ENCODE measurements at places on chromosomes 6 and 20. TPM values are rescaled to one million over a fixed set of nuclear protein-coding genes. Genes with fewer than 3 reads are reported as not detected.
A peak's percentile ranks its signal among the peaks of the same experiment; 100 is the strongest.

DNA sequence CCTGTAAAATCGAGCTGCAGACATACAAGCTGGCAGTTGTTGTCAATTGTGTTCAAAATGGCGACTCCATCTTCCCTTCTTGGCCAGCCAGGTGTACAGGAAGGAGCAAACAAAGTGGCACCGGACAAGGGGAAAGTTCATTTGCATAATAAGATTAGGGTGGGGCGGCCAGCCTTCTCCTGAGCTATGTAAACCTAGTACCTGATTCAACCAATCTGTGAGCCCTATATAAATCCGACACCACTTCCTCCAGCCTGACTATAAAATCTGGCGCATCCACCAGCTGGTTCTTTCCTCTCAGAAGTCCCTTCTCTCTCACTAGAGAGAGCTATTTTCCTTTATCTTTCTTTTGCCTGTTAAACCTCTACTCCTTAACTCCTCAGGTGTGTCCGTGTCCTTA lies 8.1 kb upstream of the HBS1L start:
- H3K27me3 ChIP-seq: no peaks in the 10 kb centered on the region
- no peak overlapping the region for H3K4me3 ChIP-seq
- no peaks in the 10 kb centered on the region for H3K4me1 ChIP-seq
- no peak overlapping the region for H3K27ac ChIP-seq
- H3K36me3 ChIP-seq: no peaks in the 10 kb centered on the region

- DNase-seq: peak; percentile 54
- no peaks in the 10 kb centered on the region for H3K27me3 ChIP-seq
- peaks cover 29% of the 10 kb centered on the region for H3K4me1 ChIP-seq
- H3K27ac ChIP-seq: peak overlapping the region; percentile 96
- H3K36me3 ChIP-seq: peaks cover 9% of the 10 kb centered on the region
These were observed 684 bp downstream of the ZNFX1 start for GRCh38 chr20:49276961-49277785.

- DNase-seq: no peak
- H3K4me3 ChIP-seq: no peak overlapping the region
- no peak overlapping the region for H3K27ac ChIP-seq
- no peaks in the 10 kb centered on the region for H3K27me3 ChIP-seq
- H3K36me3 ChIP-seq: no peaks in the 10 kb centered on the region
- no peaks in the 10 kb centered on the region for H3K4me1 ChIP-seq
These were observed 103.4 kb upstream of the BTBD3 start for GRCh38 chr20:11814267-11814666.

GRCh38 chr6:142857233-142857761 lies 87.7 kb downstream of the HIVEP2 start:
- no peaks in the 10 kb centered on the region for H3K36me3 ChIP-seq
- H3K27ac ChIP-seq: no peak overlapping the region
- DNase-seq: no peak
- no peak overlapping the region for H3K4me3 ChIP-seq
- H3K27me3 ChIP-seq: no peaks in the 10 kb centered on the region

GRCh38 chr6:115766745-115767462 lies 293.8 kb downstream of the FRK start:
- H3K4me3 ChIP-seq: no peak overlapping the region
- H3K4me1 ChIP-seq: no peaks in the 10 kb centered on the region
- H3K36me3 ChIP-seq: no peaks in the 10 kb centered on the region
- H3K27me3 ChIP-seq: no peaks in the 10 kb centered on the region
- DNase-seq: no peak

DNA sequence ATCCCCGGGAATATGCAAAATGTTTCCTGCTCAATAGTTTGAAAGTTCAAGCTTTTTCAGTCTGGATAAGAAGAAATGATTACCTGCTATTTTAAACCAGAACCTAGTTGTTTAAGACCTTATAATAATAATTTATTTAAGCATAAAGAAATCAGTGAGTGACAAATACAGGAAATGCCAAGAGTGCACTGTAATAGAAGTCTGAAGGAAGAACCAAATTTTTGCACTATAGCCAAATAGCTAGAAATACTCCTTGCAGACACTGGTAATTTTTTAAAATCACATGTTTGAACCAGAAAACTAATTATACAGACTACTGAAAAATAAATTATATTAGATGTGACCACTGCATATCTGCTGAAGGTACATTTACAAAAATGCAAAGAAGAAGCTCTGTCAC lies 93.2 kb downstream of the MMS22L start:
- no peak overlapping the region for H3K27ac ChIP-seq
- no peaks in the 10 kb centered on the region for H3K27me3 ChIP-seq
- DNase-seq: no peak
- H3K36me3 ChIP-seq: peaks cover 5% of the 10 kb centered on the region

GRCh38 chr6:167409694-167410093 lies 84.8 kb downstream of the TTLL2 start:
- no peaks in the 10 kb centered on the region for H3K27me3 ChIP-seq
- DNase-seq: no peak
- H3K4me3 ChIP-seq: no peak overlapping the region
- no peaks in the 10 kb centered on the region for H3K36me3 ChIP-seq

Gene FAM83C
- total RNA-seq: not detected

Gene EDEM2
- 46.8 TPM for total RNA-seq

Gene PPP1R14C
- 33.6 TPM for total RNA-seq

Gene GNMT
- total RNA-seq: 1.0 TPM

Gene RIMS4
- 0.47 TPM for total RNA-seq

Gene ADGRG6
- 34.2 TPM for total RNA-seq

Gene VWA7
- 5.0 TPM for total RNA-seq

Gene BMP5
- 14.5 TPM for total RNA-seq

Gene SIRPD
- 1.6 TPM for total RNA-seq

Data from left lung (tissue), 14 donors.